Lower lobe of right lung (tissue), 2 donors: ENCODE measurements at places on chromosomes 5 and 9. TPM values are rescaled to one million over a fixed set of nuclear protein-coding genes. Genes with fewer than 3 reads are reported as not detected.

Gene SPATA31A3
- not detected for total RNA-seq

GRCh38 chr9:107717529-107718314 lies 228.2 kb upstream of the KLF4 start:
- no peak overlapping the region for H3K4me3 ChIP-seq
- no peak for DNase-seq
- no peaks in the 10 kb centered on the region for H3K36me3 ChIP-seq
- no peak overlapping the region for H3K27ac ChIP-seq
- H3K27me3 ChIP-seq, result no peaks in the 10 kb centered on the region

- no peak overlapping the region for H3K4me3 ChIP-seq
- no peak for DNase-seq
- H3K36me3 ChIP-seq, result no peaks in the 10 kb centered on the region
- no peaks in the 10 kb centered on the region for H3K27me3 ChIP-seq
Observed at GRCh38 chr5:32942225-32942989, 231.3 kb downstream of the NPR3 start.

GRCh38 chr5:1917830-1918487 lies 35.2 kb upstream of the IRX4 start:
- H3K36me3 ChIP-seq, result no peaks in the 10 kb centered on the region
- no peak overlapping the region for H3K4me3 ChIP-seq
- no peak for DNase-seq
- no peak overlapping the region for H3K27ac ChIP-seq
- H3K4me1 ChIP-seq, result no peaks in the 10 kb centered on the region

DNA sequence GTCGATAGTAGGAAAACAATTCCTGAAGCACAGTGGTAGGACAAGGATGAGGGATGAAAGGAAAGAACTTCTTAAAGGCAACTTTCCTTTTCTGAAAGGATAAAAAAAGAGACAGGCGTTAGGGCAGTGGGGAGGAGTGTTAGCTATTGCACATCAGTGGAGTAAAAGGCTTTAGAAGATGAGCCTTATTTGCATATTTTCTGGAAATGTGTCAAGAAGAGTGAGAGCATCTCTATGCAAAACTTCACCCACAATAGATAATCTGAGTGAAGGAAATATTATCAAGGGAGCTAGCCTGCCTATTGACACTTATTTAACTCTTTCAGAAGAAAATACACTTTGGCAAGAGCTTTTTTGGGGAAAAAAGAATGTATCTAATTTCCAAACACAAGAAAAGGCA lies 151.6 kb downstream of the MACIR start:
- no peaks in the 10 kb centered on the region for H3K27me3 ChIP-seq
- no peaks in the 10 kb centered on the region for H3K4me1 ChIP-seq
- H3K27ac ChIP-seq, result no peak overlapping the region
- DNase-seq, result no peak
- no peaks in the 10 kb centered on the region for H3K36me3 ChIP-seq

Gene ALDOB
- total RNA-seq, result 0.38 TPM

- no peak for DNase-seq
Observed at GRCh38 chr5:62533597-62533996, 45.0 kb upstream of the LRRC70 start.

Gene GPR150
- 0.18 TPM for total RNA-seq

- H3K27ac ChIP-seq, result no peak overlapping the region
- H3K4me1 ChIP-seq, result peaks cover 23% of the 10 kb centered on the region
- no peak overlapping the region for H3K4me3 ChIP-seq
Observed at GRCh38 chr5:74534397-74535129, 106.0 kb downstream of the ENC1 start.

GRCh38 chr5:67475489-67475888 lies 278.9 kb upstream of the CD180 start:
- no peak overlapping the region for H3K4me3 ChIP-seq
- no peaks in the 10 kb centered on the region for H3K4me1 ChIP-seq
- no peak for DNase-seq
- H3K27me3 ChIP-seq, result no peaks in the 10 kb centered on the region
- H3K27ac ChIP-seq, result peak overlapping the region; percentile 42
- no peaks in the 10 kb centered on the region for H3K36me3 ChIP-seq

Gene SPINK13
- not detected for total RNA-seq

DNA sequence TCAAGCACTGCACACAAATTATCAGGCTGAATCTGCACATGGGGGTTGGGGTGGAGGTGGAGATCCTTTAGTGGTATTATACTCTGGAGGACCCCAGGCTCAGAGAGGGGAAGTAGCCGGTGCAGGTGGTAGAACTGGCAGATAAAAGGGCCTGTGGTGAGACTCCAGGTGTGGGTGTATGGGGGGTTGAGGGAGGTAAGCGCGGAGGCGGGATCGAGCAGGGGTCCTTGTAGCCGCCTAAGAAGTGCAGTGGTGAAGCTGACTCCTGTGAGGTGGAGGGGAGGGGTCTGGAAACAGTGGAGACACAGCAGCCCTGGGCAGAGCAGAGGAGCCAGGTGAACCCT lies 841 bp downstream of the ACSL6 start:
- H3K4me1 ChIP-seq, result peaks cover 10% of the 10 kb centered on the region
- H3K27ac ChIP-seq, result no peak overlapping the region
- H3K36me3 ChIP-seq, result no peaks in the 10 kb centered on the region
- no peak for DNase-seq
- H3K4me3 ChIP-seq, result no peak overlapping the region

DNA sequence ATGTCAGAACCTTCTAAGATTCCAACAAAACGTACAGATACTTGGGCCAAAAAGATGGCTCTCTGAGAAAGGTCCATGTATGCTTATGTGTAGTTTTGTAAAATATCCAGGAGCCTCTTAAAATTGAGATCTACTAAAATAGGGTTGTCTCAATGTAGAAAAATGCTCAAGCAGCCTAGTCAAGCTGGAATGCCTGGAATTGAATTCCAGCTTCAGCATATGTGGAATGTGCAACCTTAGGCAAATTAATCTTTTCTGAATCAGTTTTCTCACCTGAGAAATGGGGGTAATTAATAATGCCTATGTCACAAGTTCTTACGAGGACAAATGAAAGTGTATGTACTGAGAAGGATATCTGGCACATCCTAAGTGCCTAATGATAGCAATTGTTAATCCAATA lies 662.4 kb downstream of the DTWD2 start:
- no peak overlapping the region for H3K4me3 ChIP-seq
- no peaks in the 10 kb centered on the region for H3K27me3 ChIP-seq
- no peak for DNase-seq
- no peaks in the 10 kb centered on the region for H3K36me3 ChIP-seq

DNA sequence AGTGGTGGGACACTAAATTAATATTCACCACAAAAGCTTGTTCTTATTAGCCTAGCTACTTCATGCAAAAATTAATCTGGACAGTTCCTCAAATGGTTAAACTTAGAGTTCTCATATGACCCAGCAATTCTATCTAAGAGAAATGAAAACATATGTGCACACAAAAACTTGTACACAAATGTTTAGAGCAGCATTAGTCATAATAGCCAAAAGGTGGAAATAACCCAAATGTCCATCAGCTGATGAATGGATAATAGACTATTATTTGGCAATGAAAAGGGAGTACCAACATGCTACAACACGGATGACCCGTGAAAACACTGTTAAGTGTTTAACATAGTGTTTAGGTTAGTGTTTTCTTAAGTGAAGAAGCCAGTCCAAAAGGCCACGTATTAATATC lies 32.8 kb upstream of the TNIP1 start:
- H3K27me3 ChIP-seq, result no peaks in the 10 kb centered on the region
- H3K36me3 ChIP-seq, result peaks cover 76% of the 10 kb centered on the region
- no peak overlapping the region for H3K27ac ChIP-seq
- no peak overlapping the region for H3K4me3 ChIP-seq
- H3K4me1 ChIP-seq, result peaks cover 11% of the 10 kb centered on the region

DNA sequence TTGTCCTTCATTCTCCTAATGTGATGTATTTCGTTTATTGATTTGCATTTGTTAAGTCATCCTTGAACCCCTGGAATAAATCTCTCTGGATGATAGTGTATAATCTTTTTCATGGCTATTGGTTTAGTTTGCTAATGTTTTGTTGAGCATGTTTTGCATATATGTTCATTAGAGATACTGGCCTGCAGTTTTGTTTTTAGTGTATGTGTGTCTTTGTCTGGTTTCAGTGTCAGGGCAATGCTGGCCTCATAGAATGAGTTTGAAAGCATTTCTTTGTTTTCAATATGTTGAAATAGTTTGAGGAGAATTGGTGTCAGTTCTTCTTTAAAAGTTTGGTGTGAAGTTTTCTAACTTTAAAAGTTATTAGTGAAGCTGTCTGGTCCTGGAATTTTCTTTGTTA lies 149.6 kb upstream of the ATP10B start:
- DNase-seq, result no peak
- H3K4me3 ChIP-seq, result no peak overlapping the region
- no peaks in the 10 kb centered on the region for H3K36me3 ChIP-seq
- H3K27me3 ChIP-seq, result no peaks in the 10 kb centered on the region

Gene KIF2A
- total RNA-seq, result 23.5 TPM

DNA sequence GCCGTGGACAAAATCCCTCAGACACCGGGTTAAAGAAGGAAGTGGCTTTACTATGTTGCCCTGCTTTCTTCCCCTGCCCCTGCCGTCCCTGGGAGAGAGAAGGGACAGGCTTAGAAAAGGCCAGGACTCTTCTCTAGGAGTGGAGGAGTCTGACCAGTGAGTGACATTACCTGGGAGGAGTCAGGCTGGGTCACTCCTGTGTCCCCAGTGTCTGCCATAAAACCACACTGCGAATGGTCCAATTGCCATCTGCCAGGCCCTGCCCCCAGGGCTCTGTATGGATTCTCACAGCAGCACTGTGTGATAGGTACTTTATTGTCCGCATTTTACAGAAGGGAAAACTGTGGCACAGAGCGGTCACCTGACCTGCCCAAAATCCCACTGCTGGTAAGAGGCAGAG lies 31.3 kb upstream of the FUBP3 start:
- H3K36me3 ChIP-seq, result no peaks in the 10 kb centered on the region
- H3K4me1 ChIP-seq, result no peaks in the 10 kb centered on the region
- H3K27ac ChIP-seq, result no peak overlapping the region
- H3K27me3 ChIP-seq, result peaks cover 5% of the 10 kb centered on the region
- no peak for DNase-seq
- no peak overlapping the region for H3K4me3 ChIP-seq
